ENCODE measurements at places on chromosomes 6 and 20.

- DNase-seq = no peak
Observed at GRCh38 chr6:56009636-56010035, 134.2 kb upstream of the BMP5 start.

- DNase-seq = no peak
Observed at GRCh38 chr6:130682066-130682465, 145.1 kb upstream of the SMLR1 start.

DNA sequence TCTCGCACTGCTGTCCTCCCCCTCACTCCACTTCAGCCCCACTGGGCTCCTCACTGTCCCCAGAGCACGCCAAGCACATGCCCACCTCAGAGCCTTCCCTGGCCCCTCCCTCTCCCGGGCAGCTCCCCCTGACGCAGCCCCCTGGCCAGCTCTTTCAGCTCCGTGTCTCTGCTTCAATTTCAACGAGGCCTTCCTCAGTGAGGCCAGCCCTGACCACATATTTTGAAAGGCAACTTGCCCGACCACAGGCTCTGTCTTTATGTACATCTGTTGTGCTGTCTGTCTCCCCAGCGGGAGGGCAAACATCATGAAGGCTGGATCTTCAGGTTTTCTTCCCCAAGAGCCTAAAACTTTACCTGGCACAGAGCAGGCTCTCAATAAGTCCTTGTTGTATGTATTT, 44.6 kb downstream of the JPH2 start:
- no peak for DNase-seq

DNA sequence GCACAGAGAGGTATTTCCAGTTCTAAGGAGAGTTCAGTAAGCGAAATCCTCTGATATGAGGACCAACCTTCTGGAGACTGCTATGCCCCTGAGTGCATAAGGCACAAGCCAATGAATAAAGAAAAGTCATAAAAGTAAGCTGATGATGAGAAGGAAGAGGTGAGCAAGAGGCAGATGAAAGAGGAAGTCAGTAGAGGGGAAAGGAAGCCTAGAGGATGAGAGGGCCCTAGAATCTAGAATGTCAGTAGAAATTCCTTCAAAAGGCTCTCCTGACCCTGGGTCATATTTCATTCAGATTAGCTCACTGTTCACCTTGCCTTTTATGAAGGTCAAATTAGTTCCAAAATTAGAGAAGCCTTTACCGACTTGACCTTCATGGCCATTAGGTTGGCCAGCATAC, 209.2 kb downstream of the CD83 start:
- DNase-seq = no peak

DNA sequence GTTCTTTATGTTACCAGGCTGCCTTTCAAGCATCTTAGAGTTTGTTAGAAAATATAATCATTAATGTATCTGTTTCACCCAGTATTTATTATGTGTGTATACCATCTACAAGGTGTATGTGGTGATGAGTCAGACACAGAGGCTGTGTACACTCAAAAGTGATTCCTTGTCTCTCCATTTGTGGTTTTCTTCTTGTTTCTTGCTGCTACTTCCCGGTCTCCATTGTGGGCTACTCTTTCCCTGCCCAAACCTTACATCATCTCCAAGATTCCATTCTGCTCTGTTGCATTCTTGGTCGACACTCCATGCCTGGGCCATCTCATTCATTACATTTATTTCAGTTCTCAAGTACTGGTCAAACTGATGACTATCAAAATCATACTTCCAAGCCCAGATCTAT, 182.2 kb upstream of the STXBP5 start:
- DNase-seq = no peak

- no peak for DNase-seq
Observed at GRCh38 chr20:50595988-50596693, 86.0 kb downstream of the PTPN1 start.

GRCh38 chr6:41063884-41064285, 8.3 kb downstream of the OARD1 start:
- DNase-seq = no peak

DNA sequence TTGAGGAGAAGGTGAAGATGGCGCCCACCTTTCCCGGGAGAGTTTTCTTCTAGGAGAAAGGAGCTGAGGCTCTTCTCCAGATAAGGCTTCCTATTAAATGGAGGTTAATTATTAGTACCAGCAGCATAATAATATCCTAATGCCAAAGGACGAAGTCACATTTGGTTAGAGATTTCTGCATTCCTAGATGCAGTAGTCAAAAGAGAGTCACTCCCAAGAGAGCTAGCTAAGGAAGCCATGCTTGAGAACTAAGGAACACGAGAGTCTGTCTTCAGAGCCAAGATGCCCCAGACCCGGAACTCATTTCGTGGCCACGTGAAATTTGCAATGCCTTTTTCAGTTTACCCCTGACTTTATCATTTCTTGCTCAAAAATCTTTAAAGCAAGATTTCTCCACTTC, 132.7 kb downstream of the TSHZ2 start:
- DNase-seq = no peak

GRCh38 chr6:163417595-163417994, 3.1 kb downstream of the QKI start:
- no peak for DNase-seq

GRCh38 chr6:32244946-32245398, 21.1 kb upstream of the NOTCH4 start:
- DNase-seq = peak; percentile 74

- DNase-seq = no peak
Observed at GRCh38 chr6:17083397-17083796, 18.5 kb upstream of the STMND1 start.

DNA sequence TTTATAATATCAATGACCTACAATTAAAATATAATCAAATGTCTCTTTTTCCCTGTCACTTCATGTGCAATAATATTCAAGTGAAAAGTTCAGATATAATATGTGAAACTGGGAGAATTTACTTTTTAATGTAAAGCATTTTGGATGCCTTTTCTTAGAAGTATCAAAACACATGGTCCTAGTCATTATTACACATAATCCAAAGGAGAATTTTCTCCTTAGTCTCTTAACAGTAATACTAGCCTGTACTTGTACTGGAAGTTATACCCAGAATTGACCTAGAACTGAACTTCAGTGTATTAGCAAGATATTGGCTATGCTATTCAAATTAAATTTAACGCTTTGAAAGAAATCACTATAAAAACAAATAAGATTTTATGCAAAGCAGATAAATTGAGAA, 842.6 kb upstream of the MANEA start:
- no peak for DNase-seq

DNA sequence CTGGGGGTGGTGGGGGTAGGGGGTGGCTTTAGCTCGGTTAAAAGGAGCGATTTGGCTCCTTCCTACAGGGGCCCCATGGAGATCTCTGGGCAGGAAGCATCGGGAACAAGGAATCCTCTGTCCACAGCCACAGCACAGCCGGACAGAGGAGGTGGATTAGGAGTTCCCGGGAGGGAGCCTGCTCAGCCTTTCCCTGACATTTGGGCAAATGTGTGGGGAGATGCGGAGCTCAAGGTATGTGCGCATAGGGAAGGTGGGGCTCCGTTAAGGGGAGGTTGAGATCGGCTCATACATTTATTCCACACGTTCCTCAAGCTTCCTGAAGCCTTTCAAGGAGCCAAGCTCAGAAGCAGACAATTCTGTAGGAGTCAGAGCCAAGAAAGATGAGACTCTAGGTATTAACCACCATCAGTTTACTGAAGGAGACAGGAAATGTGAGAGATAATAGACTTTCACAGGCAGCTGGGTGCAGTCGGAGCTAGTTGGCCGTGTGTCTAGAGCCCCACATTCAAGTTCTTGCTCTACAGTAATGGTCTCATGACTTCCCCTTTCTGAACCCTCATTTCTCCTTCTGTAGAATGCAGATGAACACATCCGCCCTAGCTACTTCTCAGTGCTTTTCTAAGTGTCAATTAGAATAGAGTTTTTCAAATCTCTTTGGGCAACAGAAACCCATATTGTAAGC, 40.8 kb upstream of the EPB41L1 start:
- no peak for DNase-seq

DNA sequence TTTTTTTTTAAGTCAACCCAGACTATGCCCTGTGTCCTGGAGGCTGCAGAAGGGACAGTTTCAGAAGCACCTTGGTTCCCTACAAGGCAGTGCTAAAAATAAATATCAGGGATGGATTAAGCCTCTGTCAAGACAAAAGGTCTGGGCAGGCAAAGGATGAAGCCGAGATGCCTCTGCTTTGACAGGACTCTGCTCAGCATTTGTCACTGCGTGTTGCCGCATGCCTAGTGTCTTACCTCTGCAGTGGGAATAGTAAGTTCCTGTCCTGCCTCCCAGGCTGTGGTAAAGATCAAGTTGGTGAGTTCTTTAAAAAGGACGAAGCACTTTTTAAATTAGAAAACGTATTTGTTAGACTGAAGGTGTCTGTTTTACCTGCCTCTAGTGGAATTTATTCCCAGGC, 15.1 kb downstream of the AAR2 start:
- no peak for DNase-seq

DNA sequence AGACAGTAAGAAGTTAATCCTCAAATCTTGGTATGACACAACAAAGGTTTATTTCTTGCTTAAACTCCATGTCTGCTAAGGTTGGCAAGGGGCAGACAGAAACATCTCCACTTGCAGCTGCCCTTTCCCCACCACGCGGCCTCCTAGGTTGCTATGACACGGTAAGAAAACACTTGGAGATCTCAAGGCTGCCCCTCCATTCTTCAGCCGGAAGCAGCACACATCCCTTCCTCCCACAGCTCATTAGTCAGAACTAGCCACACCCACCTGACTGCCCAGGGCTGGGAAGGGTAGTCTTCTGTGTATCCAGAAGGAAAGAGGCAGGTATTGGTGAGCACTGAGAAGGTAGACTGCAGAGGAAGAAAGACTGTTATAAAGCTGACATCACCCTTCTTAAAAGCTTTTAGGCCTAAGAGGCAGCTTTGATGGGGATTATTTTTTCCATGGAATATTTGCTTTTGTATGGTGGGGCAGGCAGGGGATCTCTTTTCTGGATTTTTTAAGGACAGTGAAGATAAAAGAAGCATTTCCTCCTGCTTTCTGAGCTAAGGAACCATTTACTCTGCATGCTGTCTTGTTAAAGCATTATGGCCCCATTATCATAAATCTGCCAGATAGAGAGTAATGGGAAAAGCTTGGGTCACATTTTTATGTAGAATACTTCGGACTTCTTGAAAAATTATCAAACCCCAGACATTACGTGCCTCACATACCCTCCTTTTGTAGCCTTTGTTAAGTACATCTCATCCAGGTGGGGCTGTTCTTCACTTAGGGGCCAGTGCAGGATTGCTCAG, 41.6 kb downstream of the MRAP2 start:
- DNase-seq = no peak

DNA sequence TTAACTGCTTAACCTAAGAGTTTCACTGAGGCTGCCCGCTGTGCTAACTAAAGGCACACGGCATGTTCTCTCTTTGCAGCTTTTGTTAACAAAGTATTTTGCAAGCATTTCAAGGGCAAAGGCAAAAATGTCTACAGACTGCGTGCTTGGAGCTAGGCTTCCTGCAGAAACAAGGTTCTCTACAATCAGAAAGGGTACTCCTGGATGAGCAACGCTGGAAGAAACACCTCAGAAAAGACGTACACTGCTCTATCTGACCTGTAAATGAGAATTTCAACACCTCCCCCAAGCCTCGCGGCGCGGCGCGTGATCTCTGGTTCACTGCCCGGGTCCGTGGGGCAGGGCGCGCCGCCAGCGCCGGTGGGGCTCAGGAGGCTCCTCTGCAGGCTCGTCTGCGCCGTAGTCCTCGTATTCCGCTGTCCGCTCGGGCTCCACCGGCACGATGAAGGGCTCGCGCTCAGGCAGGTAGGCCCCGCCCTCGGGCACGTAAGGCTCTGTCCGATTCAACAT, 120.9 kb downstream of the COL12A1 start:
- no peak for DNase-seq

GRCh38 chr6:100461917-100462705, 2.6 kb downstream of the SIM1 start:
- no peak for DNase-seq

GRCh38 chr20:50126662-50127061, 13.7 kb upstream of the UBE2V1 start:
- DNase-seq = no peak

GRCh38 chr6:12119085-12119588, 107.0 kb downstream of the HIVEP1 start:
- DNase-seq = no peak

- no peak for DNase-seq
Observed at GRCh38 chr6:166572370-166573261, 13.9 kb downstream of the RAMACL start.

GRCh38 chr20:8399947-8400346, 267.9 kb downstream of the PLCB1 start:
- DNase-seq = no peak

DNA sequence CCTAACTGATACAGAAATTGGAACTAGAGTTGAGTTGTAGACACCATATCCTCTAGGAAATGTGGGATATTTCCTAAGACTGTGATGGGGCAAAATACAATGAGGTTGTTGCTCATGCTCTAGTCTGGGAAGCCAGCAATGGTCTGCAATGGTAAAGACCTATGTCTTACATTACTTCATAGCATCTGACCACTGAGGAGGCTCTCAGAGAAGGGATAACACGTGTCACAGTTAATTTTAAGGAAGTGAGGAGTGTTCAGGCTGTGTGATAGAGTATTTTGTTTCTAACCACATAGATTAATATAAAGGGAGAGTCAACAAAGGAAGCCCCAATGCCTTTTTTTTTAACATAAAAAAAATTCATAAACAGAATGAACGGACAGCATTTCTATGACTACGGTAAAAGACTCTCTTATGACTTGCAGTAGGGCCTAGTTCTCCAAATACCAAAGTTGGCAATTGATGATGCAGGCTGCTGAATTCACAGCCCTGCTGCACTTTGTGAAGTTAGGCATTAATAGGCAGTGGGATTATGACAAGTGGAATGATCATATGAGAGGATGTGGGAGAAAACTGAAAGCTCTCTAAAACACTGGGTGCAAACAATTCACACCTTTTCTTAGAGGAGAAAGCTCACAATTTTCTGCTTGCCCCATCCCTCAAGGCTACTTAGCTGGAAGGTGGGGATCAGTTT, 13.7 kb downstream of the KCNS1 start:
- no peak for DNase-seq

GRCh38 chr20:46751856-46752255, 42.4 kb downstream of the SLC2A10 start:
- no peak for DNase-seq

GRCh38 chr20:56893226-56893917, 264.3 kb downstream of the TFAP2C start:
- DNase-seq = no peak

GRCh38 chr6:76682842-76683241, 610.4 kb upstream of the IMPG1 start:
- no peak for DNase-seq

All from effector CD8-positive, alpha-beta T cell (primary cell).